ENCODE measurements at places on chromosomes 12 and 14.
A peak's percentile ranks its signal among the peaks of the same experiment; 100 is the strongest.

- DNase-seq = no peak
Measured at GRCh38 chr12:53187145-53187899, 6.6 kb upstream of the CSAD start.

- no peak for DNase-seq
Measured at GRCh38 chr14:36975834-36976233, 196.6 kb downstream of the SLC25A21 start.

- DNase-seq = peak; percentile 29
Measured at GRCh38 chr12:52139579-52140062, 52.2 kb downstream of the KRT80 start.

- no peak for DNase-seq
Measured at GRCh38 chr12:37547611-37548010, 769.0 kb upstream of the ALG10B start.

DNA sequence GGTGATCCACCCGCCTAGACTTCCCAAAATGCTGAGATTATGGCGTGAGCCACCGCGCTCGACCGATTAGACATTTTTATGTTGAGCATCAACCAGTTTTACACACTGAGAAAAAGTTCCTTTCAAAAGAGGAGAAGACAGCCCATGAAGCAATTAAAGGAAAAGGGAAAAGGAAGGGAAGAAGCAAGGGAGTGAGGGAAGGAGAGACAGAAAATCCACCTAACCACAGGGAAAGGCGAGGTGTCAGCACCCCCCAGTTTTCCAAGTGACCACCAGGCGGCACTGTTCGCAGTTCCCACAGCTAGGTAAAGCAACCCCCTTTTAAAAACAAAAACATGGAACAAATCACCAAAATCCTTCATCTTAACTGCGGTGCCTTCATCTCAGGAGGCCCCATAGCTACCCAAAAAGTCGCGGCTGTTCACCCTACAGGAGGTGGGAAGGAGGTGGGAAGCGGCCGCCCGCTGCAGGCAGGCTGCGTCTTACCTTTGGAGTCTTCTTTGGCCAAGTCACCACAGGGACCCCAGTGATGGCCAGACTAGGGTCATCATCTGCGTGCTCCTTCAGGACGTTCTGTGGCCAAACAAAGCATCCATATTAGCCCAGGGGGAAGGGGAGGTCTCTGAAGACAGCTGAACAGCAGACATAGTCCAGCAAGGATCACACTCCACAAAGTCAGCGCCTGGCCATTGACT is 86.6 kb downstream of the KDM2B start:
- peak; percentile 59 for DNase-seq

- no peak for DNase-seq
Measured at GRCh38 chr12:77232045-77232444, 166.7 kb upstream of the E2F7 start.

DNA sequence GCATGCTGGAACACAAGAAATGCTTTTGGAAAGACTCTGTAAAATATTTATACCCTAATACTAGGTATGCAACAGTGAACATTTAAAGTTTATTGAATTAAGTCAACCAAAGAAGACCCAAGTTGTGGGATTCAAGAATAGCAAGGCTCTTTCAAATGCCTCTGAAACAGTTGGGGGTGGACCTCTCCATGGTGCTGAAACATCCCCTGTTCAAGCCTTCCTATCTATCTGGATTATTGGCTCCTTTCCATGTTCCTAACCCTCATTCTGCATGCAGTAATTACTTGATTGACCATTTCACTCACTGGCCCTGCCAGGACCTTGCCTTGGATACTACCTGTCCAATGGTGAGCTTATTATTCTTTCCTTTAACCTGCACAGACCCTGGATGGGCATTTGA is 349.7 kb downstream of the NRXN3 start:
- peak; percentile 1 for DNase-seq

GRCh38 chr12:14332482-14332881 is 33.0 kb upstream of the ATF7IP start:
- no peak for DNase-seq

- DNase-seq = peak; percentile 20
Measured at GRCh38 chr12:111068290-111068689, 147.9 kb upstream of the MYL2 start.

GRCh38 chr14:77475432-77476115 is 17.7 kb downstream of the AHSA1 start:
- no peak for DNase-seq

DNA sequence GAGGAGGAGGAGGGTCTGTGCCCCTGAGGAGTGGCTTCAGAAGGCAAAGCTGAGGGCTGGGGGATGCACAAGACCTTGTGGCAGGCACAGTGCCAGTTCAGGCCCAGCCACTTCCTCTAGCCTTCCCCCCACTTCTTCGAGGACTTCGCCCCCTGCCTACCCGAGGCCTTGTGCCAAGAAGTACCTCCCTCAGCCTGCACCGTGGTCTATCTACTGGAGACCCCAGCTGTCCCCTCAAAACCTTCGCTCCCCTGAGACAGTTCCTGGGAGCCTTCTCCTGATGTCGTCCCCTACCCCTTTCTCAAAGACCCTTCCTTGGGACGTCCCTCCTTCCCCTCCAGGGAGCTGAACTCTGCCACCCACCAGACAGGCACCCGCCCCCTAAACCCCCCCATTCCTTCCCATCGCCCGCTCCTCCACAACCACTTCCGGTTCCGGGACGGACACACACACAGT is 604 bp downstream of the ZNF384 start:
- DNase-seq = no peak

DNA sequence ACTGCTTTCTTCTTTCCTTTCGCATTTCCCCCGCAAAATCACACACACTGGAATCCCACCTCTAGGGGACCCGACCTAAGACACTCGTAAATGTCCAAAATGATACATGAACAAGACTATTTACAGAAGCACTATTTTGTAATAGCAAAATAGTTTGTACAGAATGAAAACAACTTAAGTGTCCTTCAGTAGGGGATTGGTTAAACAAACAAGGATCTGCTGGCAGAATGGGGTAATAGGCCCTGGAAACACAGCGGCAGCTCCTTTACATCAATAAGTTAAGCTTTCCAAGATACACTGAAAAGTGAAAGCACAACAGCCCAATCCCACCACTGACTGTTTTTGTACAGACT is 48.8 kb downstream of the LTBP2 start:
- DNase-seq = no peak

GRCh38 chr12:48198672-48198971 is 4.5 kb downstream of the OR10AD1 start:
- no peak for DNase-seq

GRCh38 chr14:32847867-32848266 is 90.8 kb upstream of the NPAS3 start:
- no peak for DNase-seq

DNA sequence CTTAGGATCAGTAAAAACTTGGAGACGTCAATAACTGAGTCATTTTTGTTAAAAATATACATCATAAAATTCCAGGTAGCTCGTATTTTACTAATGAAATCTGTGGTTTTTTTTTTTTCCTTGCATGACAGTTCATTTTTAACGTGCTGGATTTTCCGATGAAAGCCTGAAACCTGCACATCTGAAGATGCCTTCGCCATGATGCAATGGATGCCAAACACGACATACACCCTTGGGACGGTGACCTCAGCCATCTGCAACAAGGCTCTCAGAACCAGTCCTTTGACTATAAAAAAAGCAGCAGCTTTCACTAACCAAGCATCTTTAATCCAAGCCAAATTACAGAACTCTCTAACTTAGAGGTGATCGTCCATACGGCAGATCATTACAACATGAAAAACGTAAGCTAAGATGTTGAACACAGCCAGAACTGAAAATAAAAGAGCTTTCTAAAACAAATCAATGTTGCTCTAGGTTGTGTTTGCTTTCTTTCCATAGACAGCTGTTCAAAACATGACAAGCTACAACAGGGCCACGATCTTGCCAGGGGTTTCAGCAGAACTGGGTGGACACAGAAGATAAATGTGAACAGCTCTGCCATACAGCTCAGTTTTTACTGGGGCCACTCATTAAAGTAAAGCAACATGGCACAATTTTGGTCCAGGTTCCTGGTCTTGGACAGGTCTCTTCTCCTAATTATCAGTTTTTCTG is 7.8 kb downstream of the NIN start:
- DNase-seq = peak; percentile 19

DNA sequence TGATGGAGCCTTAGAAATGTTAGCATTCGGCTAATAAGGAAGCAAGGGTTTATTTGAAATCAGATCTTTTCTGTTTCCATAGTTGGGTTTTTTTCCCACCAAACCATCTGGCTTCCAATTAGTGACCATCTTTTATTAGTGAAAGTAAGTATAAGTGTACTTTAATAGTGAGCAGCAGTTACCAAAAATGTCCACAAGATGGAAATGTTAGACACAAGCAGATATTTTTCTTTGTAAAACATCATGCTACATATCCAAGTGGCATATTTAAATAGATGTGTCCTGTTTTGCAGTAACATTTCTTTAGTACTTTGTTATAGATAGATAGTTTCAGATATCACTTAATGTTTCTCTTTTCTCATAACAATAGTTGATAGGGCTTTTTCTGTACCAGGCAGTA is 28.8 kb downstream of the YEATS4 start:
- DNase-seq = peak; percentile 26

GRCh38 chr12:66290716-66291200 is 11.5 kb upstream of the HELB start:
- DNase-seq = peak; percentile 61

DNA sequence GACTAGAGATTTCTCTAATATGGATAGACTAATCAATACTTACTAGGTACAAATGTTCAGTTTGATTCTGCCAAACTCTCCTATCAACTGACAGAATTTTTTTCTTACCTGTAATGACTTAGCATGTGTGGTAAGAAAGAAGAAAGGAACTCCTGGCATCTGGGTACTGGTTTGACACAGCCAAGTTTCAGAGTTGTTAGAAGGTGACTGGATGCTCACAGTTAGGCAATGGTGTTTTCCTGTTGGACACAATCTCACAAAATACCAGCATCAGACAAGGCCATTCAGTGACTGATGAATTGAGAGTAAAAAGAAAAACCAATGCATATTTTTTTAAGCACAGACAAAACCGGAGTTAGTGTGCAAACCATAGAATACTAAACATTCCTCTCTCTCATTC is 4.2 kb downstream of the MUCL1 start:
- no peak for DNase-seq

- DNase-seq = no peak
Measured at GRCh38 chr12:112182499-112182898, 57.1 kb downstream of the TRAFD1 start.

DNA sequence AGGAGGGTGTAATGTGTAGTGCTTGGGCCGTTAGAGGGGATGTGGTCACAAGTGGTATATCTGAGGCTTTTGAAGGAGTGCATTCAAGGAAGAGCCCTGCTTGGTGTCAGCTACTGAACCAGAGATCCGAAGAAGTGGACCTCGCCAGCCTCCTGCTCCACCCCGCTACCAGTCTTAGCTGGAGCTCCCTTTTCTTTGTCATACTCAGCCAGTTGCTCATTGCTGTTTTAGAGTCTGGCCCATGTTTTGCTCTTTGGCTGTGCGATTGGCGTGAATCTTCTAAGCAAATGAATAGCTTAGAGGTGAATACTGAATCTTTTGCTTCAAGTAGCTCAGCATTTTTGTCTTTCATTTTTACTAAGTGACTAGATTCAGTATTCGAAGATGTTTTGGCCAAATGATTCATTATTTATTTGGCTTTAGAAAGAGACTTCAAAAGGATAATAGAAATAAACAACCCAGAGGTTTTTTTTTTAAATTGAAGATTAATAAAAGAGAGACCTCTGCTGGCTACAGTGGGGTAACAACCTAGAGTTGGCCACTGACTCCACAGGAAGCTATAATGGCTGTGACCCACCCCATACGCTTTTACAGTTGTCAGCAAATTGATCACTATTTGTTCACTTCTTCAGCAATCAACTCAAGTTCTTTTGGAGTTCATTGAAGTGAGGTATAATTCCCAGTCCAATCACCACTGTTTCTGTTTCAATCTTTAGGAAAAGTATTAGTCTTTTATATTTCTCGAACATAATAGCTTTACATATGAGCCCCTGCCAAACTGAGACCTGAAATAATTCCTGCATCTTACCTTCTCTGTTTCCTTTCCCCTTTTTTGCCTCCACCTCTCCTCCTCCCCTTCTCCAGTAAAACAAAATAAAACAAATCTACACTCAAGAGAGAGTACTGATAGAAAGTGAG is 19.9 kb downstream of the CDKN1B start:
- peak; percentile 77 for DNase-seq

DNA sequence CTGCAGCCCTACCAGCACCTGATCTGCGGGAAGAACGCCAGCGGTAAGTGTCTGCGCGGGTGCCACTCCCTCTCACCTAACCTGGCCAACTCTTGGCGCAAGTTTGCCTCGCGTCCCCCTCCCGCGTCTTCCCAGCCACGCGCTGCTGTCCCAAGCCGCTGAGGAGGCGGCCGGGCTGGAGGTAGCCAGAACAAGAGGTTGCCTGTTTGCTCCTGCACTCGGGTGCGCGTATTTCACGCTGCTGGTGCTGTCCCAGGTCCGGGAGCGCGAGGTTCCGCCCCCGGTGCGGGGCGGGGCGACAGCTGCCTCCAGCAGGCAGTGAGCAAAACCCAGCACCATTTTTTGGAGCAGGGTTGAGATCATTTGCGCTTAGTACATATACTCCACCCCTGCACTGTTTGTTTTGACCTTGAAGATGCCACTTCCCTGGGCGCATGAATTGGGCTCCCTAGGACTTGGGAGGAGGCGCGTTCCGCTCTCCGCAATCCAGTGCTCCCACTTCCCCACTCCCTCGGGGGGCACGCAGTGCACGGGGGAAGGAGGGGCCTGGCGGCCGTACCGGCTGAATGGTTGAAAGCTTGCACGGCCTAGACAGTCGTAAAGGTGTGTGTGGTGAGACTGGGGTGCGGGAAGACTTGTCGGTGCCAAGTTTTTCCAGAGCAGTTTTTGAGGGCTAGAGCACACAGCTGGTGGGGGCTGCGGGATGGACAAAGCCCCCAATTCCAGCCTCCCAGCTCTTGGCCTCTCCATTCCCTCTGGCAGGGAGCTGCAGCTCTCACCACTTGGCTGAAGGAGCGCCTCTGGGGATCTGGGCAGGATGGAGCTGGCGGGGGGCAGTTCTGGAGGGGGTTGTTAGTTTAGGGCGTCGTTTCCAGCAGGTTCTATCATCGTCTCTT is 226.9 kb upstream of the CRY1 start:
- peak; percentile 72 for DNase-seq

DNA sequence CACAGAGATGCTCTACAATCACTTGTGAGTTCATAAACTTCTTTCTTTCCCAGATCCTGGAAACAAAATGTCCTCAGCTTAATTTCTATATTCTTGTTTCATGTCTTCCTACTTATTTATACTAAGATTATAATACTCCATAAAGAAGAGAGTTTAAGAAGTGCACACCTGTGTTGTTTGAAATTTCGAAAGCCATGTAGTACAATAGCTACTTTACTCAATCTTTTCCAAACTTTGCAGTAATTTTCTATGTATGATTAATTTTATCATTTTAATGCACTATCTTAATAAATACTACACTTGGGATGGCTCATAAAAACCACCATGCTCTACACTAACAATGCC is 300 bp upstream of the TTC5 start:
- no peak for DNase-seq

DNA sequence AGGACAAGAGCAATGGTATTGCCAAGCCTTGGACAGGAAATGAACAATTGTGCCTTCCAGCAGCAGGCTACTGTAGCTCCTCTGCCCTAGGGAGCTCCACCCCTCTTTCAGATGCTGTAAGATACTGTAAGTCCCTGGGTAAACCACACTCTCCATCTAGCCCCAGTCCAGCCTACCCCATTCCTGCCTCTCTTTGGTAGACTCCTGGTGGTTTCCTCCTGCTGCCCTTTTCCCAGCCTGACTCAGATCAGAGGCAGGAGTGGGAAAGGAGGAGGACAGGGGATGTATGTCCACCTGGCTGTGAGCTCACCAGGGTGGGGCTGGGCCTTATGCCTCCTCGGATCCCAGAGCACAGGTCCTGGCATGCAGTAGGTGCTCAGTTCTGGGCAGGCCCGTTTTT is 174.6 kb downstream of the ESRRB start:
- DNase-seq = no peak
